Occipital lobe (tissue), 3 donors: ENCODE measurements at places on chromosomes 13 and 19.

GRCh38 chr13:62085337-62086229 is 669.9 kb upstream of the PCDH20 start:
- no peak for DNase-seq

GRCh38 chr19:55540619-55541018 is 3.7 kb upstream of the SBK2 start:
- no peak for DNase-seq

GRCh38 chr19:45385392-45386221 is 15.2 kb upstream of the ERCC2 start:
- DNase-seq: no peak

GRCh38 chr19:995051-995827 is 5.0 kb upstream of the GRIN3B start:
- no peak for DNase-seq

- DNase-seq: no peak
Observed at GRCh38 chr13:81487151-81487550, 1146.2 kb upstream of the SPRY2 start.

DNA sequence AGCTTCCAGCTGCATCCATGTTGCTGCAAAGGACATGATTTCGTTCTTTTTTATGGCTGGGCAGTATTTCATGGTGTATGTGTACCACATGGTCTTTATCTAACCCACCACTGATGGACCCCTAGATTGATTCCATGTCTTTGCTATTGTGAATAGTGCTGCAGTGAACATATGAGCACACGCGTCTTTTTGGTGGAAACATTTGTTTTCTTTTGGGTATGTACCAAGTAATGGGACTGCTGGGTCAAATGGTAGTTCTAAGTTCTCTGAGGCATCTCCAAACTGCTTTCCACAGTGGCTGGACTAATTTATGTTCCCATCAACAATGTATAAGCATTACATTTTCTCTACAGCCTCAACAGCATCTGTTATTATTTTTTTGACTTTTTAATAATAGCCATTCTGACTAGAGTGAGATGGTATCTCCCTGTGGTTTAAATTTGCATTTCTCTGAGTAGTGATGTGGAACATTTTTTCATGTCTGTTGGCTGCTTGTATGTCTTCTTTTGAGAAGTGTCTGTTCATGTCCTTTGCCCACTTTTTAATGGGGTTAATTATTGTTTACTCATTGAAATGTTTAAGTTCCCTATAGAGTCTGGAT is 6.8 kb upstream of the UBE2L5 start:
- no peak for DNase-seq

DNA sequence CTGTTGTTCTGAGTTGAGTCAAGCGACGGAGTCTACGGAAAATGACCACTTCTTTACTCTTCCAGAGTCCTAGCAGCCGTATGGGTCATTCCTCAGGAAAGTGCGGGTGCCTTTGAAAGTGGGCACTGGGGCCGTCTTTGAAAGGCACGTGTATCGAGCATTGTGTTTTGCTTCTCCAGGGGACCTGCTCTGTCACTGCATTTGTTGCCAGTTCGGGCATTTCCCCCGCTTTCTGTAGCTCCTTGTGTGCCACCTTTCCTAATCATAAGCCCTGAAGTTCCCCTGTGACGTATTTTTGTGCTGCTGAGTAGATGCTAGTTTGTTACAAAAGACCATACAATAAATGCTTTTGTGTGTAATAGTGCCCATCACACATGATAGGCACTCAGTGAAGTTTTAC is 24.4 kb downstream of the SPATA13 start:
- no peak for DNase-seq

DNA sequence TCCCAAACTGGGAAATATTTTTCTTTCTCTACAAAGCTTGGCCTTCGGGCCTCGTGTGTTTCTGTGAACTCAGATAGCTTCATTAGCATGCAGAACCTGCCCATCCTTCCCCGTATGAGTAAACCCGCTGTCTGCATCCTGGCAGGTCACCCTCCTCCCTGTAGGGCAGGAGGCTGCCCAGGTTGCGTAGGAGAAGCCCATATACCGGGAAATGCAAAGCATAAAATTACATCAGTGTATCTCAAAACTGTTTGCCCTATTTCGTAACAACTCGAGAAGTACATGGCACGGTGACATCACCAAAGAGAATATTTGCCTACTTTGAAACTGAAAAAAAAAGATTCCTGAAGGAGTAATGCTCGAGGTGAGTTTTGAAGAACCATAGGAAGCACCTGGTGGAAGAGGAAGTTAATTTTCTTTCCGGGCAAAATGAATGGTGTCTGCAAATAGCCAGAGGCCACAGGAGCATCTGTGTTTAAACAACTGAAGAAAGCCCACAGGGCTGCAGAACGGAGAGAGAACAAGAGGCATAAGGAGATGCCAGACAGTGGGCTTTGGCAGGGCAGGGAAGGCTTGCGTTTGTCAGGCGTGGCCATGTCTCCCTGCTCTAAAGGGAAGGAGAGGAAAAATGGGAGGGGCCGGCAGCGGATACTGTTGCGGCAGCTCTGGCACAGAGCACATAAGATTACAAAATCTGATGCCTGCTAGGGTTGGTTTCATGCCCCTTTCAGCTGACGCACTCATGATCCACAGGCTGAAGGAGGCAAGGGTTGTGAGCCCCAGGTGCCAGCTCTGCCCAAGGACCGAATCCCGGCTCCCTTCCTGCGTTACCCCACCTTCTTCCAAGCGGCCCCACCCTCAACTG is 81.4 kb downstream of the IRS2 start:
- no peak for DNase-seq

GRCh38 chr19:34556488-34556887 is 74.9 kb downstream of the WTIP start:
- DNase-seq: no peak

- no peak for DNase-seq
Observed at GRCh38 chr19:850221-850978, 1.7 kb upstream of the ELANE start.

DNA sequence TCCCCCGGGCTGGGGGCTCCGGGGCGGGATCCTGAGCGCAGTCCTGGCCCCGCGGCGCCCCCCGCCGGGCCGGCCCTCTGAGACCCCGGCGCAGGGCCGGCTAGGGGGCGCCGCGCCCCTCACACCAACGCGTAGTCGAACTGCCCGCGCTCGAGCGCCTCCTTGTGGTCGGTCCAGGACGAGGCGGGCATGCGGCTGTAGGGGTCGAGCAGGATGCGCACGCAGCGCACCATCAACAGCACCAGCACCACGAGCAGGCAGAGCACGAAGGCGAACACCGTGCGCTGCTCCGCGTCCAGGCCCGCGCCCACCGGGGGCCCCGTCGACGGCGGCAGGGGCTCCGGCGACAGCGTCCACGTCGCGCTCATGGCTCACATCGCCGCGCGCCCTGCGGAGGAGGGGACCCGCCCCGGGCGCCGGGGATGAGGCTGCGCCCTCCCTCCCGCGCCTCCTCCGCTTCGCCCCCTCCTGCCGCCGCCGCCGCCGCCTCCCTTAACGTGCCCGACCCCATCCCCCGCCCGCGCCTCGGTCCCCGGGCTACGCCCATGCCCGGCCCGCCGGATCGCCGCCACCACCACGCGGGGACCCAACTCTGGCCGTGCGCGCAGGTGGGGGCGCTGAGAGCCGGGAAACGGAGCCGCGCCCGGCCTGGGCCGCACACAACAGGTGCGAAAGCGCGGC is 624 bp downstream of the CTXN1 start:
- DNase-seq: peak; percentile 41

DNA sequence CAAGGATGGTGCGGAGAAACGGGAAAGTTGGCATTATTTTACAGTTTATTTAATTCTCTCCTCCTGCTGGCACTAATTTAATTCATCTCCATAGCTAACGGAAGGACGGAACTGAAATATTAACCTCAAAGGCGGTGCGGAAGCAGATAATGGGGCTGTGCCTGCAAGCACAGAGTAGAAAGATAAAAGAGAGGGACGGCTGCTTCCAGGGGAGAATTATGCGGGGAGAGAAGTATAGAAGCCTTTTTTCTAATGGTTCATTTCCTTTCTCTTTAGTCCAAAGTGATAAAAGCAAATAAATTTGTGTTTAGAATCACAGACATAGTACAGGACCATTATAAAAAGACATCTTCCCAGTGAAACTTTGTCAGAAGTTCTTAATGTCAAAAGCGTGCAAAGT is 34.5 kb upstream of the UQCRFS1 start:
- no peak for DNase-seq

DNA sequence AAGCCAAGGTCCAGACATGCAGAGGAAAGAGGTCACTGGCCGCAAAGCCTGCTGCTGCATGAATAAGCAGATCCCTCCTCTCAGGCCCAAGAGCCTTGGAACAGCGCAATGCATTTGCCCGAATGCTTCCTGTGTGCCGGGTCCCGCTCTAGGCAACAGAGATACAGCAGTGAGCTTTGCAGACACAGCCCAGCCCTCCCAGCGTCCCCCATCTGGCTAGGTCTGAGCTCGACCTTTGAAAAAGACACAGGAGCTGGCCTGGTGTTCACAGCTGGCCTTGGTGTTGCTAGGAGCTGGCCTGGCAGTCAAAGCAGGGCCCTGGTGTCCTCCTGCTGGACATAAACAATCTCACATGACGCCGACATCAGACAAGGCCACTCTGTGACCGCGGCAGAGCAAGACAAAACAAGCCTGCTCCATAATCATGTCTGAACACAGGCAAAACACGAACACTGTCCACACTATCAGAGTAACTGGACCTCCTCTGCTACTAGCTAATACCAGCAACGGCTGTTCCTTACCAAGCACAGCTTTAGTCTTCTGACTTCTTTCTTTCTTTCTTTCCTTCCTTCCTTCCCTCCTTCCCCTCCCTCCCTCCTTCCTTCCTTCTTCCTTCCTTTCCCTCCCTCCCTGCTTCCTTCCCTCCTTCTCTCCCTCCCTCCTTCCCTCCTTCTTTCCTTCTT is 5.7 kb upstream of the PEX11G start:
- DNase-seq: peak; percentile 86

- no peak for DNase-seq
Observed at GRCh38 chr19:4969292-4969771, 419 bp downstream of the KDM4B start.

- no peak for DNase-seq
Observed at GRCh38 chr19:54160182-54160811, 776 bp upstream of the LENG1 start.

- no peak for DNase-seq
Observed at GRCh38 chr13:32642858-32643257, 56.6 kb downstream of the PDS5B start.

DNA sequence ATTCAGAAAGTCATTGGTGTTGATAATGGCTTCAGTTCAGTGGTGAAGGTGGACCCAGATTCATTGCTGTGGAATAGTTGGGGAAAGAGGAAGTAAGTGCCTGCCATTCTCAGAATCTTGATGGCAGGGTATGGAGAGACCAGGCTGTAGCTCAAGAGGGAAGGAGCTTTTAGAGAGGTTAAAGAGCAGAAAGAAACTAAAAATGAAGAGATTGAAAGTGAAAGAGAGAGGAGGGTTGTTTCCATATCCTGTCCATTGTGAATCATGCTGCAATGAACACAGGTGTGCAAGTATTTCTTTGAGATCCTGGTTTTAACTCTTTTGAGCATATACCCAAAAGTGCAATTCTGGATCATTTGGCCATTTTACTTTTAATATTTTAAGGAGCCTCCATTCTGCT is 12.5 kb downstream of the GJB6 start:
- DNase-seq: no peak

DNA sequence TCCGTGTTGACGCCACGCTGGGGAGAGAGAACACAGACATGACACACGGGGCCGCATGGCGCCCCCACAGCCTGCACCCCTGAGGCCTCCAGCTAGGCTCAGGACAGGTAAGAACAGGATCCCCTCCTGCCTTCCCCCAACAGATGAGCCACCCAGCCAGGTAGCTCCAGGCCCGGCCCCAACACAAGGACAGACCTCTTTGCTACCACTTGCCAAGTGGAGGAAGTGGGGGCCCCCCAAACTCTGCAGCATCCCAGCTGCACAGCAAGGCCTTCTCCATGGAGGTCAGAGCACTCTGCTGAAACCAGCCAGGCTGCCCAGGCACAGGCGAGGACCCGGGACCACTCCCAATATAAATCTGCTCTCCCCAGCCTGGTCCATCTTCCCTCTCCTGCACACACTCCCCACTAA is 31.5 kb downstream of the PEPD start:
- no peak for DNase-seq

- no peak for DNase-seq
Observed at GRCh38 chr19:18051887-18052286, 34.8 kb downstream of the IL12RB1 start.

DNA sequence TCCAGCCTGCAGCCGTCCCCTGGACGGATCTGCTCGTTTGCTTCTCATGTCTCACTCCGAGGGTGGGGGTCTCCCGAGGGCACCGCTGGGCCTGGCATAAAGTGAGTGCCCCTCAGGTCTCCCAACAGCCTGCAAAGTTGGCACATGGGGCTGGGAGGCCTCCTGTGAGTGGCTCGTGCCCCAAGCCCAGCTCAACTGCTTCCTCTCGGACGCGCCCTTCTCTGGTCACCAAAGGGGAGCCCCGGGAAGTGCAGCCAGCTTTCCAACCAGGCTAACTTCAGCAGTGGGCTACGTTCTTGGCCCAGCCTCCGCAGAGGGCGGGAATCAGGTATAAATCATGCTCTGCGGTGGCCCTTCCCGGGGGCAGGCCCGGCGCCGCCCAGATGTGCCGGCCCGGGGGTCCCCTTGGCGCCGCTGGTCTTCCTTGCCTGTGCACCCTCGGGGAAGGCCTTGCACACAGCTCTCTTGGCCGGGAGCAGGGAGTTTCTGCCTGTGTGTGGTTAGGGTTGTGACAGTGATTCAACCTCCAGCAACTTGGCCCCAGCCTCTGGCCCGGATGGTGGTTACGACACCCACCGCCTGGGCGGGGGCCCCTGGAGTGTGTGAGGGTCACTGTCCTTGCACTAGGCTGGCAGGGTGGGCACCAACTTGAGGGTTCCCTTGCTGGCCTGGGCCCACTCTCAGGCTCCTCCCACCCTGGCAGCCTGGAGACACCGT is 20.7 kb downstream of the CEBPG start:
- no peak for DNase-seq

DNA sequence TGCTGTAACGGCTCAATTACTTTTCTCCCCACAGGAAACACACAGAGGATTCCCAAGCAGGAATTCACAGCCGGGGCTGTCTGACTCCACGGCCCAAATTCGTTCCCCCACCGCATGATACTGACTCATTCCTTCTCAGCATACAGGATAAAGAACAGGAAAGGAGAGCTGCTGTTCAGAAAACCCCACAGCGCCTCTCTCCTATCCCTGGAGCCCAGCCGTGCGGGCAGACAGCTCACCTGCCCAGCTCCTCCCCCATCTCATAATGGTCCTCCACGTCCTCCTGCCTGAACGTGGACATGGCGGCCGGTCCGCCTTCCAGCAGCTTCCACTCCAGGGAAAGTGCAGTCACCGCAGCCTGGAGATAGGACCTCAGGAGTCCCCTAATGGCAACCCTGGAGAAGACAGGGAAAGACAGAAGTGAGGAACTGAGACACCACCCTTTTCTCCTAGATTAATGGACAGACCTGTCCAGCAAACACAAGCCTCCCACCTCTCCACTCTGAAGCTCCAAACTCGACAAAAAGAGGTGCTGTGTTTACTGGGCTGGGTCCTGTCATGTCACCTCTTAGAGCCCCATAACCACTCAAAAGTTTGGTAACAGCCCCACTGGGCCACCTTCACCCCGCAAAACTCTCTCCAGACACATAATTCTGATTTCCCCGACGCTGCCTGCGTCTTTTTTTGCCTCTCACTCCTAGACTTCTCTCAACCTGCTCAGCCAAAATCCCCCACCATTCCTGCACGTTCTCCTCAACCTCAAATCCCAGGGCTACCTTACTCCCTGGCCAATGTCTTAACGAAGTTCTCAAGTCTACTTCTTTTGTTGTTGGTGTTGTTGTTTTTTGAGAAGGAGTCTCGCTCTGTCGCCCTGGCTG is 1.2 kb downstream of the DAPK3 start:
- DNase-seq: no peak

GRCh38 chr13:75271846-75272245 is 210.1 kb downstream of the TBC1D4 start:
- DNase-seq: no peak
